Stimulated activated CD8-positive, alpha-beta memory T cell treated with anti-CD3 and anti-CD28 coated beads, Interleukin-2, amount 100 ng/mL, for 1 hour (primary cell): ENCODE measurements at places on chromosomes 7 and 10.

- no peak for DNase-seq
Measured at GRCh38 chr7:14747701-14748100, 154.8 kb downstream of the DGKB start.

- DNase-seq = no peak
Measured at GRCh38 chr10:69636626-69637605, 6.9 kb downstream of the FAM241B start.

DNA sequence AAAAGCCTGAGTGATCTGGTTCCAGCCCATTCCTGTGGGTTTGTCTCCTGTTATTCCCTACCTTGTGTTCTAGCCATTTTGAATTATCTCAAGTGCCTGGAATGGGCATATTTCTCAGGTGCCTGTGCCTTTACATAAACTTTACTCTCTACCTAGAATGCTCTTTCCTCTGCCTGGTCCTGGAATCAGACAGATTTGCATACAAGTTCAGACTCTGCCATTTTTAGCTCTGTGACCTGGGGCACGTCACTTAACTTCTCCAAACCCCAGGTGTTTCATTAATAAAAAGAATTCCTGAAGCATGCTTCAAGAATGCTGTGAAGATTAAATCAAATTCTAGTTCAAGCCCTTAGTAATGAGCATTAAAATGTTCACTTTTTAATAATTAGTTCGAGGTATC, 7.8 kb downstream of the DCLRE1A start:
- DNase-seq = no peak

DNA sequence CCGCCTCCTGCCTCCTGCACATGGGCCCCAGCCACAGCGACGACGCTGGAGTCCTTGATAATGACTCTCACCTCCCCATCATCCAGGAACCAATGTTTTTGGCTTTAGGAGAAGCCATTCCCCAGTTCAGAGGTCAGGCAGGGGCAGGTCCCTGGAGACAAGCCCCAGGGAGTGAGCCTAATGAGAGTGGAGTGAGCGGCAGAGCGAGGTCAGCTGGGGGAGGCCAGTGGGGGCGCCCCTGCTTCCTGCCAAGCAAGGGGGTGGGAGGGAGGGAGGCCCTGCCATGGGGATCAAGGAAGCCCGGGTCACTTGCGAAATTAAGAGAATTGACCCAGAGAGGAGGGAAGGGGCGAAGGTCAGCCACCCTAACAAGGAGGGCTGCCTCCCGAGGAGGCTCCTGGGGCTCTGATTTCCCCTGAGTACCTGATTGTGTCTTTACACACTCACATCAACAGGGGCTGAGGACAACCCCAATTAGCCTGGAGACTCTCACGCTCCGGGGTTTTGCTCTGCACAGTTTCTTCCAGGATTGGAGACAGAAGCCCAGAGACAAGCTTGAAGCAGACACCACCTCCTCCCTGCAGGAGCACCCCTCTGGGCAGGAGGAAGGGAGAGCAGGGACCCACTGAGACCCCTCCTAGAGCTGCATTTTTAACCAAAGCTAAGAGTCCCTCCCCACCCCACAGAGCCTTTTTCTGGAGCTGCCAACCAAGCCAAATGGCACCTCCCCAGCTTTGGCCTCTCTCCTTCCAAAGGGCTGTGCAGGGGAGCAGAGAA, 112.1 kb downstream of the COL13A1 start:
- no peak for DNase-seq
